ENCODE measurements at places on chromosomes 6 and 20.

GRCh38 chr6:71887006-71887743 is 825 bp downstream of the RIMS1 start:
- no peak for DNase-seq

GRCh38 chr6:98777762-98778161 is 56.6 kb upstream of the POU3F2 start:
- DNase-seq = no peak

DNA sequence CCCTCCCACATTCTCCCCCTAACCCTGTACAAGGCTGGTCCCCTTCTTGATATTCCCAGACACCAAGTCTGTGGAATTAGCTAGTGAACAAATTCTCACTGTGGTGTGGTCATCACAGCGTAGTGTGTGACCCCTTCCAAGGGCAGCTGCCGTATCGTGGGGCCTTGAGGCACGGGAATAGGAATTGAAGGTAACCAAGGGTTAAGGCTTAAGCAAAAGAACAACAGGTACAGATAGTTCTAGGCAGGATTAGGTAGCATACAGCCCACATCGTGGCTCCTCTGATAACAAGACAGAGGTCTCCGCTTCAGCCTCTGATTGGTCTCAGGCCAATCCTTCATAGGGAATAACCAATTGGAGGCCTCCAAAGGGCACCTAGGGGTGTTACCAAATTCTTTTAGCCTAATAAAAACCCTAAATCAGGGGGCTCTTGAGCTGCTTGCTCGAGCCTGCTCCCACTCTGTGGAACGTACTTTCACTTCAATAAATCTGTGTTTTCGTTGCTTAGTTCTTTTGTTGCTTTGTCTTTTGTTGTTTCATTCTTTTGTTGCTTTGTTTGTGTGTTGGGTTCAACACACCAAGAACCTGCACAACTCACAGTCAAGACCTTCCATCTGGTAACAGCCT is 64.7 kb downstream of the GPR6 start:
- no peak for DNase-seq

GRCh38 chr6:146433881-146434731 is 109.5 kb upstream of the RAB32 start:
- DNase-seq = no peak

DNA sequence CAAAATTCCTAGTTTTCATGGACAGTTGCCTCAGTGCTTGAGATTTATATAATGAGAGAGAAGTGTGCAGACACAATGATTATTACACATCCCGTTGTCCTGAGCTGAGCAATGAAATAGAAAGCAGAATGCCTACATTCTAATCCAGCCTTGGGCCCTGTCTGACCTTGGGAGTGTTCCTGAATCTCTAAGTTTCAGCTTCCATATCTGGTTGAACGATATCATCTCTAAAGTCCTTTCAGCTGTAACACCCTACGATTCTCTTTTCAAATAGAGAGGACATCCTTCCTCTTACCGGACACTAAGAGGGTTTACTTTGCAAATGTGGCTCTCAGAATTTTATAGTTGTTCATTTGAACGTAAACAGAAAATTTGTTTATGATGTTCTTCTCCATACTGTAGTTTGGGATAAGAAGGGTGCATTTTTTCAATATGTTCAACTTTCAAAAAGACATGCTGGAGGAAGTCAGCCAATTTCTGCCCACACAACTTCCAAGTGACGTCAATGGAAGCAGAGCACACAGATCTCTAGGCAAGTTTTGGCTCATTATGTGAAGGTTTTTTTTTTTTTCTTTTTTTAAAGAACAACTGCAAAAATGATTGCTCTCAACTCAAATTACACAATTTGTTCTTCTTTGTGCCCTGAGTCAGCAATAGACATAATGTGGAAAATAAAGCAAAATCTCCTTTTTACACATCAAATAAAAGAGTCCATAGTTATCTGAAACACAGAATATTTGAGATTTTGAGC is 50.4 kb downstream of the PDE7B start:
- DNase-seq = no peak

DNA sequence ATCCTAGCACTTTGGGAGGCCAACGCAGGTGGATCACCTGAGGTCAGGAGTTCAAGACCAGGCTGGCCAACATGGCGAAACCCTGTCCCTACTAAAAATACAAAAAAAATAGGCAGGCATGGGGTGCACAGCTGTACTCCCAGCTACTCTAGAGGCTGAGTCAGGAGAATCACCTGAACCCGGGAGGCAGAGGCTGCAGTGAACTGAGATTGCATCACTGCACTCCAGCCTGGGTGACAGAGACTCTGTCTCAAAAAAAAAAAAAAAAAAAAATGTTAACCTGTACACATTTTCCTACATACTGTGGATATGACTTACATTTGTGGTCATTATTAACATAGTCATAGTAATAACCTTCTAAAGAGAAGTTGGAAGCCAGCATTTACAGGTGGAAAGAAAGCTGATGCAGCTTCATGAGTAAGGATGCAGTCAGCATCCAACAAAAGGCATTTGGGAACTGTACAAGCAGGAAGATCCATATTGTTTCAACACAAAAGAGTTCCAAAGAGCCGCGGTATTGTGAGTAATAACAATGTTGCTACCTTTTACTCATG is 186.2 kb downstream of the GPX5 start:
- no peak for DNase-seq

GRCh38 chr20:25376236-25376635 is 14.4 kb downstream of the ABHD12 start:
- DNase-seq = no peak

DNA sequence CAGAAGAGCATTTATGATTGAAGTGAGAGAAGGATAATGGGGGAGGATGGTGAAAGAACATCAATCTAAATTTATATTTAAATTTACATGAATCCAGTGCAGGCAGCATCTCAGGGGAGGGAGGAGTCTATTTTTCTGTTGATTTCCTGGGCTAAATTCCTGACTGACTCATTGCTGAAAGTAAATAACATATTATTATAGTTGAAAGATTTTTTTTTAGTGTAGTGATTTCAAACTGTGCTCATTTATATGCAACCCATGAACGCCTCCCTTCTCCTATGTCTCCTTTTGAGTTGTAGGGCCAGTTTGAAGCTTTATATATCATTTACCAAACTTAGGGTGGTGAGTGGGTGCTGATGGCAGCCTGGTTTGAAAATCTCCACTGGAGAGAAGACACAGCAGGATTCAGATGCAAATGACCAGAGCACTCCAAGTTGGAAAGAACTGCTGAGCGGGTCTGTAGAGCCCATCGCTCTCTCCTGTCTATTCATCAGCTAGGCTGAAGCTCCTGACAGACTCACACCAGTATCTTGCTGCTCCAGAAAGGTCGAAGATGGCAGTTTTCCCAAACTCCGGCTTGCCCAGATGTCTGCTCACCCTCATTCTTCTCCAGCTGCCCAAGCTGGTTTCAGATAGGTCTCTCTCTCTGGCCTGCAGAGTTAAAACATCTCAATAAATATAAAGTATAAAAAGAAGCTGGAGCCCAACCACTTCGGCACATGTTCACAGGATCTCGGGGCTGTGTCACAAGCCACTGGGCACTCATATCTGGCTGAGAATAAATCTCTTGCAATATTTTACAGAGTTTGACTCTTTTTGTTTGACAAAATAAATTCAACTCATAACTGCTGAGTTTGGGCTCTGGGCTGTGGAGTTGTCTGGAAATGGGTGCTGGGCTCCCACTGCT is 18.3 kb downstream of the BTN2A1 start:
- no peak for DNase-seq

GRCh38 chr20:34084227-34084923 is 27.7 kb downstream of the EIF2S2 start:
- DNase-seq = no peak

- no peak for DNase-seq
These were observed 27.3 kb upstream of the STX16 start for GRCh38 chr20:58623579-58624473.

DNA sequence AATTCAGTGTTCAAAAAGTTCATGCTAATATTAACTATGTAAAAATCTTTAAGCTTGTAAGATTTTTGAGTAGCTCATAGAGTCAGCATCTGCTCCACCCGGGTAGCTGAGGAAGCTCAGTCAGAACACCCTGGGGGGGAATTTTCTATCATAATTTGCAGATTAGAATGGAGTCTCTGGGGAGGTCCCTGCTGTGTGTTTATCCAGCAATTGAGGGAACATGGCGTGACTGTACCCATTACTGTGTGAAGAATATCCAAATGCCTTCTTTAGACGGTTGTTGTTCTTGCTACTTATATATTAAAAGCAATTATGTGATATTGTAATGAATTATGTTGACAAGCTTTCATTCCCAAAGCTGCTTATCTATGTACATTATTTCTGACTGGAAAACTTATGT is 64.8 kb downstream of the AIG1 start:
- no peak for DNase-seq

GRCh38 chr6:95658886-95659285 is 81.6 kb downstream of the MANEA start:
- no peak for DNase-seq

GRCh38 chr20:41137614-41138474 is 501 bp downstream of the PLCG1 start:
- no peak for DNase-seq
